ENCODE measurements at places on chromosomes 6 and 20. TPM values are rescaled to one million over a fixed set of nuclear protein-coding genes. Genes with fewer than 3 reads are reported as not detected.

The ADA gene
- total RNA-seq: 3.1 TPM

DNA sequence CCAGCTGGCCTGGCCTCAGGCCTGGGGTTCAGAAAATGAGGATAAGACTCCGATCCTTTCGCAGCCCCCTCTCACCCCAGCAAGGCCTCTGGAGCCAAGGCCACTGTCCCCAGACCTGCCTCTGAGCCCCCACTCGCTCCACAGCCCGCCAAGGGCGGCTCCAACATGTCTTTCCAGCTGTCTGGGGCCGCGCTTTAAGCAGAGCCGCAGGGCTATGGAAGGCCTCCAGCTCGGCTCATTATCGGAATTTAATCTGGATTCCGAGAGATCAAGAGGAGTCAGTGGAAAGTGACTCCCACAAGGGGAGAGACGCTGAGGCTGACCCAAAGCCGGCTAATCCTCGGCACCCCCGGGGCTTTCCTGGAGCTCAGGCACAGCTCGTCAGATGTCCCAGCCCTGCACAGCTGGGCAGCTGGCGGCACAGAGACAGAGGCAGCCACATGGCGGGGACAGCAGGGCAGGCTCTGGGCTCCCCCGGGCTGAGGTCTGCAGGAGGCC is 41.8 kb downstream of the BMP7 start:
- H3K4me3 ChIP-seq: no peak overlapping the region
- DNase-seq: peak; percentile 67
- H3K36me3 ChIP-seq: no peaks in the 10 kb centered on the region
- peaks cover 11% of the 10 kb centered on the region for H3K4me1 ChIP-seq
- peaks cover 10% of the 10 kb centered on the region for H3K27me3 ChIP-seq

GRCh38 chr20:59075934-59076508 is 33.4 kb upstream of the PRELID3B start:
- no peak for DNase-seq
- H3K4me3 ChIP-seq: no peak overlapping the region
- peaks cover 1% of the 10 kb centered on the region for H3K4me1 ChIP-seq
- no peak overlapping the region for H3K27ac ChIP-seq

GRCh38 chr6:106147476-106147875 is 61.3 kb downstream of the PRDM1 start:
- H3K4me1 ChIP-seq: no peaks in the 10 kb centered on the region
- no peak overlapping the region for H3K4me3 ChIP-seq
- H3K27me3 ChIP-seq: peaks cover 3% of the 10 kb centered on the region

The ADGRF5 gene
- total RNA-seq: 0.37 TPM

DNA sequence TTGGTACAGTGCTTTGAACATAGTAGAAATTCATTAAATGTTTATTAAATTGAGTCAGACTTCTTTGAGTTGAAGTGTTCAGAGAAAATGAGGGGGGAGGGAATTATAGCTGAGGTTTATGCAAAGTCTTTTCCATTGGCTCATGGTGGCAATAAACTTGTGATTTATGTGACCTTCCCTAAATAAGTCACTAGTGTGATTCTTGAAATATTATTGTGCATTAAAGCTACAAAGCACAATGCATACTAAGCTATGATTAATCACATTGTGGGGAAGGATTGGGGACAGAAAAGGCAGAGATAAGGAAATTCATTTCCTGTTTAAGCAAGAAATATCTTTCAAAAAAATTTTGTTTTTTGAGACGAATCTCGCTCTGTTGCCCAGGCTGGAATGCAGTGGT is 877.5 kb downstream of the TFAP2A start:
- no peaks in the 10 kb centered on the region for H3K27me3 ChIP-seq
- no peaks in the 10 kb centered on the region for H3K36me3 ChIP-seq
- H3K4me1 ChIP-seq: no peaks in the 10 kb centered on the region
- no peak overlapping the region for H3K4me3 ChIP-seq

GRCh38 chr20:8855315-8855714 is 213.6 kb upstream of the PLCB4 start:
- H3K36me3 ChIP-seq: no peaks in the 10 kb centered on the region
- no peak overlapping the region for H3K4me3 ChIP-seq
- no peak for DNase-seq
- no peaks in the 10 kb centered on the region for H3K27me3 ChIP-seq
- H3K27ac ChIP-seq: no peak overlapping the region

GRCh38 chr6:108492131-108492766 is 68.5 kb upstream of the FOXO3 start:
- no peak overlapping the region for H3K27ac ChIP-seq
- no peaks in the 10 kb centered on the region for H3K36me3 ChIP-seq
- DNase-seq: no peak
- no peak overlapping the region for H3K4me3 ChIP-seq
- H3K27me3 ChIP-seq: no peaks in the 10 kb centered on the region

- peaks cover 30% of the 10 kb centered on the region for H3K4me1 ChIP-seq
- H3K27me3 ChIP-seq: peaks cover 3% of the 10 kb centered on the region
- H3K36me3 ChIP-seq: no peaks in the 10 kb centered on the region
- H3K4me3 ChIP-seq: no peak overlapping the region
These were observed 37.3 kb downstream of the TRAM2 start for GRCh38 chr6:52539607-52540006.

DNA sequence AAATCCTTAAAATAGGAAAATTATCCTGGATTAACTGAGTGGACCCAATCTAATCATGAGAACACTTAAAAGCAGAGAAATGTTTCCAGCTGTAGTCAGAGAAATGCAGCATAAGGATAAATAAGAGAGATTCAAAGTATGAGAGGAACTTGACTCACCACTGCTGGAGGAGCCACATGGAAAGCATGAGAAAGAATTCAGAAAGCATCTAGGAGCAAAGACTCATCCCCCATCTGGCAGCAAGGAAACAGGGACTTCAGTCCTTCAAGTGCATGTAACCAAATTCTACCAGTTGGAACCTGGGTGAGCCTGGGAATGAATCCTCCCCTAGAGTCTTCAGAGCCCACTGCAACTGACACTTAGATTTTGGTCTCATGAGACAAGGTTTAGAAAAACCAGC is 33.7 kb downstream of the RNF146 start:
- H3K4me1 ChIP-seq: peaks cover 10% of the 10 kb centered on the region
- H3K4me3 ChIP-seq: peak overlapping the region; percentile 7
- DNase-seq: peak; percentile 26
- no peak overlapping the region for H3K27ac ChIP-seq

DNA sequence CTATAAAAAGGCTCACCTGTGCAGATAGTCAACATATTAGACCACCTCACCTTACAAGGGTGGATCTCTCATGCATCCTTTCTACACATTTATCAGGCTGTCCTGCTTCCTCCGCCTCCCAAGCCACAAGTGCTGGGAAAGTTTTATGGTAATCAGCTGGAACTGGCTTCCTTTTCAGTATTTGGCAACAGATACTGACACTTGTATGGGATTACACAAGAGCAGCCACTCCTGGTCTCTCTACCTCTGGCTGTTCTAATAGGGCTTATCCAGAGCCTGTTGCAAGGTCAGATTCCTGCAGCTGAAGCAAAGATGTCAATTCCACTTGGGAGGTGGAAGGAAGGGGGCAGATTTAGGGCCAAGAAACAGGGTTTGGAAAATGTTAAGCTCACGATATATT is 503 bp upstream of the GPLD1 start:
- DNase-seq: no peak
- no peak overlapping the region for H3K4me3 ChIP-seq
- H3K27ac ChIP-seq: no peak overlapping the region
- no peaks in the 10 kb centered on the region for H3K36me3 ChIP-seq

The SLC17A3 gene
- total RNA-seq: not detected

DNA sequence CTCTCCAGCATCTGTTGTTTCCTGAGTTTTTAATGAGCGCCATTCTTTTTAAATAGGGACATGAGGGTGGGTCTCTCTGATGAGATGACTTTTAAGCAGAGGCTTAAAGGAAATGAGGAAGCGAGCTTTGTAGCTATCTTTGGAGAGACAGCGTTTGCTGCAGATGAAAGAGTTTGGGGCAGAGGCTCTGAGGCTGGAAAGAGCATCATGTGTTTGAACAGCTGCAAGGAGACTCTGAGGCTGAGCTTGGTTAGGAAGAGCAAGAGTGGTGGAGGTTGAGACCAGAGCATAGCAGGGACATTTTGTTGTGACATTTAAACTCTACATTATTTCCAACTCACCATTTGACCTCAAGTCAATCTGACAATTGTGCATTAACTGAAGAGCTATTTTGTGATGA is 38.3 kb upstream of the TMX4 start:
- no peak overlapping the region for H3K27ac ChIP-seq
- H3K27me3 ChIP-seq: peaks cover 2% of the 10 kb centered on the region
- no peak overlapping the region for H3K4me3 ChIP-seq
- H3K4me1 ChIP-seq: no peaks in the 10 kb centered on the region

DNA sequence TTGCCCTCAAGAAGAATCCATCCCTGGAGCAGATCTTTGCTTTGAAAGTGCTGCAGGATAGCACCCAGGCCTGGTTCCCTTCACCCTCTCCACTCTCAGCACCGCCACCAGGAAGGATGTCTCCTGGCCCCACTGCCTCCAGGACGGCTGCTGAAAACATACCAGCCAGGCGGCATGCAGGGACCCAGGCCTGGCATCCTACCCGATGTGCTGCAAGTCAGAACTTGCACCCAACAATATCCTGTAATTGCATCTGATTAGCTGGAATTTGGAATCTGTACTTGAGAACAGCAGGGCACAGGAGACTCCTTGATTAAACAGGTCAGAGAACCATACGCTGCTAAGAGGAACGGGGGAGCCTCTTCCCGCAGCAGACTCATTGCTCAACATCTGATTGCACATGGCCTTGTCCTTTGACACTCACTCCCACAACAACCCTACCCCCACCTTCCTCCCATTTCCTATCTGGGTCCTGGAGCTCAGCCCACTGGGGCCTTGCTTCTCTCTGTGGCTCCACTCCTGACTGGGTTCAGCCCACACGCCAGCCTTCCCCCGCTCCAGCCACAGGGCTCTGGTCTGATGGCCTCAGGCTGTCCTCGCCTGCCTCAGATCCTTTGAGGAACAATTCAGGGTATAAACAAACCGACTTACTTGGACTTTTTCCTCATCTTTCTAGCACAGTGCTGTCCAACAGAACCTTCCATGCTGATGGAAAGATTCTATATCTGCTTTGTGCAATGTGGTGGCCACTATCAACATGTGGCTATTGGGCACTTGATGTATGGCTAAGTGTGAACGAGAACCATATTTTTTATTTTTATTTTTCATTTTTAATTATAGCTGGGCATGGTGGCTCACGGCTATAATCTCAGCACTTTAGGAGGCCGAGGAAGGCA is 78.0 kb downstream of the FGD2 start:
- H3K27me3 ChIP-seq: peaks cover 2% of the 10 kb centered on the region
- no peak overlapping the region for H3K27ac ChIP-seq
- H3K4me1 ChIP-seq: no peaks in the 10 kb centered on the region
- H3K4me3 ChIP-seq: no peak overlapping the region
- DNase-seq: no peak

The DDX43 gene
- not detected for total RNA-seq

DNA sequence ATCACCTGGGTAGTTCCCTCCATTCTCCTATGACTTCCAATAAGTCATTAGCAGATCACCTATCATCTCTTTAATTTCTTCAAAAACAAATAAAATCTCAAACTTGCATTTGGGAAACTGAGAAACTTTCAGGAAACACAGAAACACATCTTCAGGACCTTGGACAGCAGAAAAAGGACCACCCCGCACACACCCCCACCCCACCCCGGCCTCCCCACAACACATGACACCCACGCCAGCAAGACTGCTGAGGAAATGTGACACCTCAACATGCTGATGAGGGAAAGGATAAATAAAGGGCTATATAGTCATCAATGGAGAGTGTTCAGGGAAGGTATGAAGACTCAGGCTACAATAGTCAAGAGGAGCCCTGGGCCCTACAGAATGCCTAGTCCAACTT is 15.6 kb upstream of the TRIM39 start:
- H3K4me1 ChIP-seq: peaks cover 5% of the 10 kb centered on the region
- H3K27me3 ChIP-seq: peaks cover 9% of the 10 kb centered on the region
- H3K27ac ChIP-seq: no peak overlapping the region
- no peak overlapping the region for H3K4me3 ChIP-seq
- H3K36me3 ChIP-seq: peaks cover 6% of the 10 kb centered on the region

DNA sequence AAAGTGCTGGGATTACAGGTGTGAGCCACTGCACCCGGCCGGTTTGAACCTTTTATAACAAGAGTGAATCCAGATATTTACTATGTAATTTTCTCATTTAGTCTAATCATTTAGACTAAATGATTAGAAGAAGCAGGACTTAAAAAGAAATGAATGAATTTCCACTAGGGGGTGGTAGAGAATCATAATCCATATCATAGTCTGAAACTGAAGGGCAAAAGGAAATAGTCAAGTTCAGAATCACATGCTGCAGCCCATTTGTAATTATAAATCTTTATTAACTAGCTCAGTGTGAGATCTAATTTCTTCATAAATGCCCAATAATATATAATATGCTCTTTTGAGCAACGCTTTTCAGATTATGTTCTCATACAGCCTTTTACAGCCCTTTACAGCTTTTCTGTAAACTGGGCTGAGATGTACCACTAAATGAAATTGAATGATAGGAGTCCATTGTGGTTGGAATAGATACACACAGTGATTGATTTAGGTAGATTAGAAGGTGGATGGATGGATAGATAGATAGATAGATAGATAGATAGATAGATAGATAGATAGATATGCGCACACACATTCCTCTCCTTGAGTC is 31.8 kb downstream of the PSMB9 start:
- H3K4me1 ChIP-seq: no peaks in the 10 kb centered on the region
- H3K4me3 ChIP-seq: no peak overlapping the region
- no peak overlapping the region for H3K27ac ChIP-seq
- H3K36me3 ChIP-seq: no peaks in the 10 kb centered on the region
- no peaks in the 10 kb centered on the region for H3K27me3 ChIP-seq

DNA sequence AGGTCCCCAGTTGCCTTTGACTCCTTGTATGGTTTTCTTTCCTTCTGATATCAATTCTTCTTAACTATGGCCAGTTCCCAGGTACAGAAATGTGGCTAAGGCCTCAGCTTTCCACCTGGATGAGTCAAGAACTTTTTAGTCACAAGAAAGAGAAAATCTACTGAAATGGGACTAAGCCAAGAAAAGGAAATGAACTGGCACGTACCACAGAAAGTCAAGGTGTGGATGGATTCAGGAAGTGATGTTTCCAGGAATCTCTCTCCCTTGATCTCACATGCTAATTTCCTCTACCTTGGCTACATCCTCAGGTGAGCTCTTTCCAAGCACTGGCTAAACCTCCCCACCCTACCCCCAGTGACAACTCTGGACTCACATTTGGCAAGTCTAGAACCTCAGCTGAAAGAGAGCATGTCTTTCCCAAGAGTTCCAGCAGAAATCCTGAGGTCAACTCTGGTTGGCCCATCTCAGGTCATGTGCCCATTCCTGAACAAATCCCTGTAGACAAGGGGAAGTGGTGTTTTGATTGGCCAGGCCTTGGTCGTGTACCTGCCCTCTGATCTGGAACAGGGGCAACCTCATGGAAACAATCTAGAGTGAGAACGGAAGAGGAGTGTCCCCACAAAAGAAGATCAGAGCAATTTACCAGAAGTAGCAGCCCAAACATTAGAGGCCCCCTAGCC is 205.3 kb downstream of the NFATC2 start:
- no peak overlapping the region for H3K27ac ChIP-seq
- H3K4me1 ChIP-seq: no peaks in the 10 kb centered on the region
- no peak overlapping the region for H3K4me3 ChIP-seq
- no peaks in the 10 kb centered on the region for H3K36me3 ChIP-seq
